ENCODE measurements at places on chromosomes 5 and 9.

GRCh38 chr9:106752581-106752980, 110.4 kb upstream of the ZNF462 start:
- no peak for DNase-seq

GRCh38 chr5:109005297-109006009, 257.8 kb downstream of the FER start:
- DNase-seq, result no peak

DNA sequence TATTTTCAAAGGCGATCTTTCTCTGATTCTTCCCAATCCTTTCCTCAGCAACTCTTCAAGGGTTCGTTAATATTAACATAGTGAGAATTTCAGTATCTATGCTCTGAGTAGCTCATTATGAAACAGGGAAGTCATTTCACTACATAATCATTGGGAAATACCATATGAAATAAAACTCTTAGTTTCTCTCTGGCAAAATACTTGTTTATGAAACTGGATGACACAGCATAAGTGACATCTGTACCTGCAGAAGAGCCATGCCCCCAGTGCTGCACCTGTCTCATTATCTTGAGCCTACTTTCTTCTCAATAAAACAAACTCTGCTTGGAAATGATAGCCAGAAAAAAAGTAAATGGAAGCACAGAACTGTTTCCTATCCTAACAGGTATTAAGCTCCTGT, 33.8 kb upstream of the OTULIN start:
- no peak for DNase-seq

- DNase-seq, result no peak
These were observed 53.2 kb upstream of the GRIA1 start for GRCh38 chr5:153437251-153437650.

DNA sequence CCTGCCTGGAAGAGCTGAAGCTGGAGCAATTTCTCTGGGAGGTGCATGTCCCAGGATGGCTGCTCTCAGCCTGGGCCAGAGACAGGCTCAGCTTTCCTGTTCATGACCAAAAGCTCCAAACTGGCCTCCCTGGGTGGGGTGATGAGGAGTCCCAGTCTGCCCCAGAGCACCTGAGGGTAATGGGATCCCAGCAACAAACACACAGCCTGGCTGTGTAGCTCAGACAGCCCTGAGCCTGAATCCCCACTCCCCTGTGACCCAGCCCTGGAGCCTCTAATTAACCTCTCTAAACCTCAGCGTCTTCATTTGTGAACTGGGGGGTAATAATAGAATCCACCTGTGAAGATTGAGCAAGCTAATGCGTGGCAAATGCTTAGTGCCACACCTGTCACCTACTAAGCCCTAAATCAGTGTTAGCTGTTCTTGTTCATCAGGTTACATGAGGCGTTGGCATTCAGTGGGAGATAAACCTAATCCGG, 67.5 kb downstream of the HSPA4 start:
- DNase-seq, result no peak
